ENCODE measurements at places on chromosomes 16 and 17. TPM values are rescaled to one million over a fixed set of nuclear protein-coding genes. Genes with fewer than 3 reads are reported as not detected.

The RNF112 gene
- total RNA-seq, result 0.55 TPM

The INCA1 gene
- 0.28 TPM for total RNA-seq

The DHRS7C gene
- not detected for total RNA-seq

The CORO7 gene
- 67.1 TPM for total RNA-seq

The RBFOX1 gene
- total RNA-seq, result not detected

The ITGB3 gene
- total RNA-seq, result not detected

The PIPOX gene
- 1.8 TPM for total RNA-seq

The XYLT2 gene
- total RNA-seq, result 29.8 TPM

The PDF gene
- 10.1 TPM for total RNA-seq

The ACBD4 gene
- total RNA-seq, result 12.7 TPM

The UBTF gene
- 127 TPM for total RNA-seq

The ADAM11 gene
- 0.55 TPM for total RNA-seq

The C17orf50 gene
- total RNA-seq, result not detected

The ICAM2 gene
- total RNA-seq, result 49.0 TPM

The SCNN1B gene
- total RNA-seq, result not detected

The HNF1B gene
- total RNA-seq, result not detected

The PLA2G15 gene
- total RNA-seq, result 6.0 TPM

The PRKCB gene
- total RNA-seq, result 83.8 TPM

The SPATA22 gene
- 0.44 TPM for total RNA-seq

Measured in activated CD4-positive, alpha-beta T cell treated with anti-CD3 and anti-CD28 coated beads for 36 hours (primary cell).